ENCODE measurements at places on chromosomes 2 and 18. TPM values are rescaled to one million over a fixed set of nuclear protein-coding genes. Genes with fewer than 3 reads are reported as not detected.
A peak's percentile ranks its signal among the peaks of the same experiment; 100 is the strongest.

DNA sequence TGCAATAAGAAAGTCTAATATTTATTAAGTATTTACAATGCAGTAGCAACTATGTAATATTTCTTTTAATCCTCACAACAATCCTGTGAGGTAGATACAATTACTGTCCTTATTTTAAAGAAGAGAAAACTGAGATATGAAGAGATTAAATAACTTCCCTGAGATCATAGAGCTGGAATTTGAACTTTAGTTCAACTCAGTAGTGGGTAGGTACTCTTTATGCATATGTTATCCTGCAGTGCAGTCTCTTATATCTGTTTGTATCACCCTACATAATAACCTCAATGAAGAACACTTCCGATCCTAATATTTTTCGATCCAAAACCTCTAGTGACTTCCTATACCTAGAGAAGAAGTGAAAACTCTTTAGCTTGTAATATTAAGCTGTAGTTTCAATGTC lies 64.2 kb downstream of the PLA2R1 start:
- no peak for DNase-seq

DNA sequence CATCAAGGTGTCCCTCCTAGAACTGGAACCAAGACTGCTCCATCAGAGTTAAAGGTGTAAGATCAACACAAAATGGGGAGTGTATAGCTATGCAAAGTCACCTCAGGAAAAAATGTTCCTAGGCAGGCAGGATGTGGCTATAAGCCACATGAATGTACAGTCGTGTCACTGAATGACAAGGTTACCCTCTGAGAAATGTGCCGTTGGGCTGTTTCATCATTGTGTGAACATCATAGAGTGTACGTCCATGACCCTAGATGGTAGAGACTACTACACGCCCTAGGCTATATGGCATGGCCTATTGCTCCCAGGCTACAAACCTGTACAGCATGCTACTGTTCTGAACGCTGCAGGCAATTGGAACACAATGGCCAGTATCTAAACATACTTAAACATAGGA lies 24.5 kb downstream of the TYMS start:
- DNase-seq = no peak

PGAP1 gene
- polyA plus RNA-seq = 6.4 TPM

CD207 gene
- not detected for polyA plus RNA-seq

- DNase-seq = no peak
Observed at GRCh38 chr2:216023055-216023648, 9.8 kb upstream of the MREG start.

GRCh38 chr2:27354597-27354927 lies 2.0 kb downstream of the GTF3C2 start:
- DNase-seq = no peak

- DNase-seq = no peak
Observed at GRCh38 chr2:45816272-45816671, 164.8 kb downstream of the PRKCE start.

GRCh38 chr2:172230332-172230888 lies 127.7 kb upstream of the DLX2 start:
- DNase-seq = no peak

SDC1 gene
- polyA plus RNA-seq = 19.9 TPM

GRCh38 chr18:25678221-25678620 lies 326.3 kb upstream of the ZNF521 start:
- DNase-seq = no peak

DNA sequence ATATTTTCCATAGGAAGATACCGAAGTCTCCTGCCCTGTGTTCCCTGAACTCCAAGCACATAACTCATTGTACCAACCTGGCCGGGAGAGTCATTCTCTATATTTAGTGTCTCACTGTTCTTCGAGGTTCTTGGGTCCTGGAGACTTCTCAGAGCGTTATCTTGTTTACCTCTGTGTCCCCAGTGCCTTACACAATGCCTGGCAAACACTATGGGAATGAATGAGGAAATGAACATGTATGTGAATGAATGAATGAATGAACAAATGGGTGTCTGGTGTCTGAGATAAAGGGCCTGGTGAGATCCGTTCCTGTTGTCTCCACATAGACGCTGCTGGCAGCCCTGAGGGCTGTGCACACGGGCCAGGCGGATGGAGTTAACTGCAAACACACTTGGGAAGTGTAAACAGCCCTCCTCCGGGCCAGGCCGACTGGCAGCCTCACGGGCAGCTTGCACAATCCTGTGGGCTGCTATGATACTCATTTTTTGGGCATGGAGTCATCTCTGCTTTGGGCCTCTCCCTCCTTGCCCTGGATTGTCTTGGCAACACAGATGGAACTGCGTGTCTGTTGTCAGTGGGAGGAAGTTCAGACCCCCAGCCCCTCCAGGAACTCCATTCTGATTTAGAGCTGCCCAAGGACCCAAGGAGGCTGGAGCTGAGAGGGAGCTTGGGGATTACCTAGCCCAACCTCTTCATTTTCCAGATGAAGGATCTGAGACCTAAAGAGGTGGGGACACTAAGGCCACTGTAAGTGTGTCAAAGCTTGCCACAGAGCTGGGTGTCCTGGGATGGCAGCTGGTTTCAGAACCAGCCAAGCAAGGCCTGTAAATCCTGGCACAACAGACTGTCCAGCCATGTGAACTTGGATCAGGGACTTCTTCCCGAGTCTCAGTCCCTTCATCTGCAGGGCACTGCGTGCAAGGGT lies 124.4 kb downstream of the INHBB start:
- DNase-seq = peak; percentile 90

DTNA gene
- 16.4 TPM for polyA plus RNA-seq

DNA sequence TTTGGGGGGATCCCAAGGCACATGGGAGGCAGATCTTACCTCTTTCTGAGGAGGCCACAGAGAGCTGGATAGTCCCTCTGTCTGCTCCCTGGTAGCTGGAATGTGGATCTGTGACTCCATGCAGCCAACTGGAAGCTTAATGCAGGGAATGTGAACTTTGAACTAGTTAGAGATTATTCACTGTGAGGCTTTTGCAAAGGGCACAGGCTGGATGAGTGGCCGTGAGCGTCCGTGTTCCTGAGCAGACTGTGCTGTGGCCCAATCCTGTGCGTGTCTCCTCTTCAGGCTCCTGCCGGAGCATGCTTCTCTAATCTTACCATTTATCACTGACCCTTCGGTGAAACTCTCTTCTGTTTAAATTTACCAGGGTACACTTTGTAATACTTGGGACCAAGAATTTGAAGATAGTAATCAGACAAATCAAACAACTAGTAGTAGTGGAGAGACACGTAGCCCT lies 187.6 kb downstream of the PTPRM start:
- DNase-seq = no peak

GRCh38 chr2:227759411-227760118 lies 13.9 kb downstream of the SCYGR8 start:
- DNase-seq = no peak

GRCh38 chr18:28805491-28805890 lies 628.6 kb upstream of the CDH2 start:
- no peak for DNase-seq

NPPC gene
- not detected for polyA plus RNA-seq

GRCh38 chr2:61257446-61257845 lies 95.5 kb downstream of the C2orf74 start:
- DNase-seq = no peak

- DNase-seq = no peak
Observed at GRCh38 chr18:6405237-6406074, 9.3 kb downstream of the L3MBTL4 start.

- DNase-seq = no peak
Observed at GRCh38 chr2:159808032-159808425, 10.0 kb upstream of the CD302 start.

NAT8 gene
- polyA plus RNA-seq = not detected

DNA sequence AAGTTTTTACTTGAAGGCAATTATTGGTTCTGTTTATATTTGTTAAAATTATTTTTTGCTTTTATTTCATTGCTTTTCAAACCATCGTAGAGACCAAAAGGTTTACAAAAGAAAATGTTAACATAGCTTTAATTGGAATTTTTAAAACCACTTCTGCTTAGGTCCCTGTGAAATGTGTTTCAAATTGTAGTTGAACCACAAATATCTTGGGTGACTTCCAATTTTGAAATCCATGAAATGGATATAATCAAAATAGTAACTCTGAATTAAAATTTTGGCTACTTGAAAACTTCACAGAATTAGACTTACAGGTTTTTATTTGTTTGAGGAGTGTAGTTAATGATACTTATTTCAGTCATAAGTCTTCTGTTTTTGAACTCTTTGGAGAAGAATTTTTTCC lies 3.1 kb upstream of the SPAG16 start:
- DNase-seq = no peak

DNA sequence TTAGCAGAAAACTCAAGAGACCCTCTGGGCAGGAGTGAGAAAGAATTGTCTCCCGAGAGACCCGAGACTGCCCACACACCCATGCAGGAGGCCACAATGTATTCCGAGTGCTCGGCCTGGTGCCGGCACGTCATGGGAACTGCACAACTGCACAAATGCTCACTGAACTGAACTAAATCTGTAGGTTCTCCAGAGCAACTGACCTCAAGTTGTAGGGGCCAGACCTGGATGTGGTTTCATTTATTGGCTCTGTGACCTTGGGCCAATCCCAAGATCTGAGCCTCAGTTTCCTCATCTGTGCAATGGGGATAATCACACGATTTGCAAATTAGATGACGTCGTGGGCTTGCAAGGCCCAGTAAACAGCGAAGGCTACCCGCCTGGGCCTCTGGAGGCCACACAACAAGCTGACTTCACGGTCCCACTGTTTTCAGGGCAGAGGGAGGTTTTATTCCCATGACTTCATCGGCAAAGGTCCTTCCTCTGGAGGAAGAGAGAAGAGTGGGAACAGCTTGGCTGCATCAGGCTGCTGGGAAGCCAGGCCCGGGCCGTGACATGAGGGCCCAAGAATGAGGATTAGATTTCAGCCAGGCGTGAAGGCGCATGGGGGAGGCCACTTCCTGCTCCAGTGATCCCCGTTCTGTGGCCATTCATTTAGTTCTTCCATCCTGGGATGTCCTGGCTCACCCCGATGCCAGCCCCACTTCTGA lies 3.6 kb upstream of the ERFE start:
- peak; percentile 83 for DNase-seq

DNA sequence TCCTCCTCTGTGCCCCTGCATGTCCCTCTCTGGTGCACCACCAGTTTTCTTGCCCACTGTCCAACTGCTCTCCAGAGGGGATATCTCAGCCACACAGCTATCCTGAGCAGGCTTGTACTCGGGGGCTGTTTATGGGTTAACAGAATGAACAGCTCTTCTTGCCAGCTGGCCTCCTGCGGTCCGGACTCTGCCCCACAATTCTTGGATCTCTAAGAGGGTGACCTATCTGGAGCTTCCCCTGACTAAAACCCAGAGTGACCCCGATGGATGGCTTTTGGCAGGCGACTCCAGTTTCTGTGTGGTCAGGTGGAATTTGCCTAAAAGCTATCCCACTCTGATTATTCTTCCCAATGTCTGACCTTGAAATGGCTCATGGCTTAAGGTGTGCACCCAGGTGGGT lies 9.1 kb downstream of the SOWAHC start:
- no peak for DNase-seq
